Sigmoid colon (tissue), 7 donors: ENCODE measurements at places on chromosomes 6 and 20.
A peak's percentile ranks its signal among the peaks of the same experiment; 100 is the strongest.

- peak; percentile 61 for DNase-seq
These were observed 76.3 kb downstream of the SLC22A23 start for GRCh38 chr6:3380344-3381232.

DNA sequence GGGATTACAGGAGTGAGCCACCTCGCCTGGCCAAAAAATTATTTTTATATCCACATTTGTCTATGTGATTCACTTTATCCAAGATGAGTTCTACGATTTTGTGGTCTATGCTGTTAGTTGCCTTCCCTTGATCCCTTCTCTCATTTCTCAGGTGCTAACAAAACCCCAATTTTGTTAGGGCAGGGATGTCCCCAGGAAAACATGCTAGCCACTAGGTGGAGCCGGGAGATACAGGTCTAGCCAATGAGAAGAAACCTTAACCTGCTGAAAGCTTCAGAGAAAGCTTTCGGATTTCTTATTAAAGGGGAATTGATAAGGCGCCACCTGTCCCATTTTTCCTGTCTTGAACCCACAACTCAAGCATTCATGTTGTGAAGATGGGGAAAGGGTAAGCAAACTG is 167.4 kb upstream of the OLIG3 start:
- no peak for DNase-seq

DNA sequence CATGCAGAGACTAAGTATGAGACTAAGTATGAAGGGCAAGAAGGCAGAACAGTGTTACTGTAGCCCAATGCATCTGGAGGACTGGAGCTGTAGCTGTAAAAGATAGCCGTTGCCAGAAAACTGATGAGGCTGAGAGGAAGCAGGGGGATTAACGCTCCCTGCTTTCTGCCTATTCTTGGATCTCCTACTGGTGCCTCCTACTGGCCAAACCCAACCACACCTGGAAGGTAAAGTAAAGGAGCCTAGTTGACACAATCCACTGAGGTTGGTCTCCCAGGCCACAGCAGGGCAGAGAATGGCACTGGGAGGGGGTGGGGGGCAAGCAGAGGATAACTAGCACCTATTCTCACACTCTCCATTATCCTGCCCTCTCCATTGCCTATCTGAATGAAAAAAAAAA is 105.0 kb upstream of the MRPS10 start:
- DNase-seq, result no peak

DNA sequence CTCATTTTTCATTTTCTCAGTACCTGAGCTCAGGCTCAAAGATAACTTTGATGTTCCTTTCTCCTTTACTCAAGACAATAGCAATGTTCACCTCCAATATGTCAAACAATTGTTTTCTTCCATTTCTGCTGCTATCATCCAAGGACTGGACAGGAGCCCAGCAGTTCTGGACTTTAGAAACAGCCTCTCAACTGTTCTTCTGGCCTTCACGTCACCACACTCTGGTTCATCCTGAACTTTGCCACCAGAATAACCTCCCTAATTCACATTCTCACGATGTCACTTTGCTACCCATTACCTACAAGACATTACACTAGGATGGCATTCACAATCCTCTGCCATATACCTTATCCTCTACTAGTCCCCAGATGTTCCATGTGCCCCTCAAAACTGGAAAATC is 60.6 kb upstream of the PLEKHG1 start:
- no peak for DNase-seq

- DNase-seq, result no peak
These were observed 957.5 kb upstream of the EPHA7 start for GRCh38 chr6:94376876-94377275.

- DNase-seq, result no peak
These were observed 61.2 kb downstream of the SRC start for GRCh38 chr20:37407019-37407566.

GRCh38 chr6:20769631-20770030 is 235.4 kb downstream of the CDKAL1 start:
- DNase-seq, result no peak

GRCh38 chr6:45707176-45707575 is 308.5 kb downstream of the CLIC5 start:
- no peak for DNase-seq

- peak; percentile 88 for DNase-seq
These were observed 20.8 kb downstream of the C20orf203 start for GRCh38 chr20:32652739-32653526.

- DNase-seq, result no peak
These were observed 45.9 kb upstream of the POU5F1 start for GRCh38 chr6:31216208-31216898.

DNA sequence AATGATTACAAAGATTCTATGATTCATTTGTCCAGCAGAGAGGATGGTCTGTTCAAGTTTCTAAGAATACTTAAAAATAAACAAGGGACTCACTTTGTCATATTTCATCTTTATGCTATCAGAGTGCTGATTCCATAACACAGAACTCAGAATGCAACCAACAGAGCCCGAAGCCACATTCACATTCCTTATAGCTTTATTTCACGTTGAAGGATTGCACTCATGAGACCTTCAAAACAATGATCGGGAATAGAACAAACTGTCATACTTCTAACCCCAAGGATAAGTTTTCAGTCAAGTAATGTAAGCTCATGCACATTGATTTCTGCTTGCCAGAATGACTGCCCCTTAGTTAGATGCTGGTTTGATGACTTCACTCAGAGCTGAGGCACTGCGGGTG is 25.2 kb downstream of the FNDC1 start:
- DNase-seq, result no peak

DNA sequence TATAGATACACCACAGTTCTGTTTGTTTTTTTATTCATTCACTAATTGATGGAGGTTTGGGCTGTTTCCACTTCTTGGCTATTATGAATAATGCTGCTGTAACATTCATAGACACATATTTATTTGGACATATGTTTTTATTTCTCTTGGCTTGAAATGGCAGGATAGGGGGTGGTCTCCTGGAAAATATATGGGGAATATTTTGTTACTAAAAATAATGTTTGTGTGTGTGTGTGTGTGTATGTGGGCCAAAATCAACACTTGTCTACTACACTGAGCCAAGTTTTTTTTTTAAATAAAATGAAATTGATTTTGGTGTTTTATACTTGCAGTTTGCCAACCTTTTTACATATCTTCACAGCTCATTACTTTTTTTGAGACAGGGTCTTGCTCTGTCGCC is 264.4 kb upstream of the SULF2 start:
- no peak for DNase-seq

- no peak for DNase-seq
These were observed 271.2 kb upstream of the TAB2 start for GRCh38 chr6:149046164-149046821.

GRCh38 chr6:119147101-119148053 is 68.9 kb upstream of the FAM184A start:
- peak; percentile 74 for DNase-seq

DNA sequence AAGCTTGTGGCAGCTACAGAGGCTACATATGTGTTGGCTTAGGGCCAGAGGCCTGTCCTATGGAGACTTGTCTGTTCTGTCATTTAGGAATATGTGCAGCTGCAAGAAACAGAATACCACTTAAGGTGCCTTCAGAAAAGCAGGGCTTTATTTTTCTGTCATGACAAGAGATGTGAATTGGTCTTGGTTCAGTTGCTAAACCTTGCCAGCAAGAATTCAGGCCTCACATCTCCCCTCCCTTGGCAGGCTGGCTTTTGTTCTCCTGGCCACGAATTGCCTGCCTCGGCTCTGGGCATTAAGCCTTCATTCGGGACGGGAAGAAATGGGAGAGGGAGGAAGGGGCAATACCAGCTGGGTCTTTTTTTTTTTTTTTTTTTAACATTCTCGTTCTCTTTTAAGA is 82.4 kb upstream of the TGM3 start:
- no peak for DNase-seq

DNA sequence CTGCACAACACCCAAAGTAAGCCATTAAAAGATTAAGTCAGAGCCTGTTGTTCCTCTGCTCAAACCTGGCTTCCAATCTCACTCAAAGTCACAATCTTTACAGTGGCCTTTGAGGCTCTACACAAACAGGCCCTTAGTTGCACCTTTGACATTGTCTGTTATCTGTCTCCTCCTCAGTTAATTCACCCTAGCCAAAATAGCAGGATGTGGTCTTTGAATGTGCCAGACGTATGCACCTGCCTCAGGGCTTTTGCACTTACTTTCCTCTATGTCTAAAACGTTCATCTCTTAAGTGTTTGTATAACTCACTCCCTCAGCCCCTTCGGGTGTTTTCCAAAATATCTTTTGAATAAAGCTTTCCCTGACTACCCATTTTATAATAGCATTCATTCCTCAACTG is 107.7 kb downstream of the EYA4 start:
- DNase-seq, result no peak

DNA sequence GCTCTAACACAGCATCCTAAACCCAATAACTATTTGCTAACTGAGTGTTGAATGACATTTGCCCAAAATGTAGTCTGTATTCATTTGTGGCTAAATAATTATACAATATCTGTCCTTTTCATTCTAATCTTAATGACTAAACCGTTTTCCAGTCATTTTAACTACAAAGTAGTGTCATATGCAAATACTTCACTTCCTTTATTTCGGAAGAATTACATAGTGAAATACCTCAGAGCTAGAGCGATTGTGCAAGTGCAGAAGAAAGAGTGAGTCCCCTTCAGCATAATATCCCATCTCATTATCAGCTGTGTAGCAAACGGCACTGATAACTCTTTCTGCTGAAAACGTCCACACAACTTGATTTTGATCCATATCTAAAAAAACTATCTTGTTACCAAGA is 66.2 kb downstream of the ROS1 start:
- DNase-seq, result no peak

DNA sequence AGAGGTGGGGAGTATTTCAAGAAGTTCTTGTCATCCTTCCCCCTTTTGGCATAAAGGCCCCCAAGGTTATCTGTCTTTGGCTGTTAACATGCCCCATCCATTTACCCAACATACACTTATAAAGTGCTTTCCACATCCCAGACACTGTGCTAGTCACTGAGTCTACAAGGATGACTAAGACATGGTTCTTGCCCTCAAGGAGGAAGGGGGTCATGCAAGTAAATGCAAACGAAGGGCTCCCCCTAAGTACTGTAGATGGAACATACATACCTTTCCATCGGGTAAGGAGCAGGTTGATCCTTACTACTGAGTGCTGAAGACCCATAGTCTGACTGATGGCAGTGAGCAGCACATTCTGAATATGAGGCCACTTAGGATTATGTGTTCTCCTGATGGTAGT is 38.3 kb downstream of the HECA start:
- no peak for DNase-seq

GRCh38 chr6:74249658-74250057 is 553.7 kb downstream of the CD109 start:
- no peak for DNase-seq

DNA sequence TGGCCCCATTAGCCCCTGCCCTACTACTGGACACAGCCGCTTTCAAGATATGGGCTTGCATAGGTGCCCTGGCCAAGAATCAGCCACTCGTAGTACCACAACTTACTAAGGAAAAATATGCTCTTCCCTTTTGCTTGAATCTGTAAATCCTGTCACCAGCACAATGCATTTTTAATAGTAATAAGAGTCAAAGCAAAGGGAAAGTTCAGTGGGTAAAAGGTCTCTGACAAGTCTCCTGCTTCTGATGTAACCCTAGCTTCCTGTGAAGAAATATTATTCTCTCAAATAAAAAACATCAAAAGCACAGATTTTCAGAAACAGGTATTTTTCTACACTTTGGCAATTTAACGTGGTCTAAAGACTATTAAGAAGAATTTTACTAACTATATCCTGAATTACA is 373.8 kb downstream of the GJA1 start:
- DNase-seq, result no peak

- DNase-seq, result no peak
These were observed 364 bp downstream of the FRS3 start for GRCh38 chr6:41779336-41779735.

GRCh38 chr6:158703111-158703836 is 53.4 kb downstream of the SYTL3 start:
- DNase-seq, result peak; percentile 54

DNA sequence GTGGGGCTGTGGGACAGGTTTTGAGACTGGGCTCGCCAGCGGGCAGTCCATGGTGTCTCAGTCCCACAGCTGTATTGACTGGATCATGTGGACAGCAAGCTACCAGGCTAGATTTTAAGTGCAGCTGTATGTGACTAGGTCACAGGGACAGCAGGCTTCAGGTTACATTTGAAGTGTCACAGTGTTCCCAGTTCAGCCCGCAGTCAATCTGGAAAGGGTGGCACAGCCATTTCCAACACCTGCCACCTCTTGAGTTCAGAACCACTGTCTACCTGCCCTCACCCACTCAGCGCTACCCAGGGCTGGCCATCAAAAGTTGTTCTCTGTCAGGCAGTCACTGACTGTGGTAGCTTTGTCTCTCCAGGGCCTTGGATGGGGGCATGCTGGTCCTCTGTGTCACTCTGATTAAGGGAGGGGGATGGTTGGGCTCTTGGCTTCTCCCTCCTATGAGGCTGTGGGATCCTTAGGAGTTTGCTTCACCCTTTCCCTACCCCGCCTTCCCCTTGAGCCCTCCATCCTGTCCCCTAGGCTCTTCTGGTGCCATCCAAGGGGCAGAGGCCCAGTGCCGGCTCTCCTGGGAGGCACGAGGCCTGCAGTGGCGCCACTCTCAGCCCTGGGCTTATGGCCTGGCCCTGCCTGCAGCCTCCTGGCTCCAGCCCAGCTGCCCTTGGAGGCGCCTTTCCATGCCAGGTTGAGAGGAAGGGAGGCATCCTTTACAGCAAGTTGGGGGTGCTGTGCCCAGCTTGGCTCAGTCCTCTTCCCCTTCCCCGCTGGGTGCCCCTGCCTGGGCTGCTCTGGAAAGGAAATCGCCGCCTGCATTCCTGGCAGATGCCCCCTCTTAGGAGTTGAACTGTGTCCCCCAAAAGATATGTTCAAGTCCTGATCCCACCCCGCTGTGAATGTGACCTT is 44.9 kb downstream of the PNLDC1 start:
- DNase-seq, result no peak

DNA sequence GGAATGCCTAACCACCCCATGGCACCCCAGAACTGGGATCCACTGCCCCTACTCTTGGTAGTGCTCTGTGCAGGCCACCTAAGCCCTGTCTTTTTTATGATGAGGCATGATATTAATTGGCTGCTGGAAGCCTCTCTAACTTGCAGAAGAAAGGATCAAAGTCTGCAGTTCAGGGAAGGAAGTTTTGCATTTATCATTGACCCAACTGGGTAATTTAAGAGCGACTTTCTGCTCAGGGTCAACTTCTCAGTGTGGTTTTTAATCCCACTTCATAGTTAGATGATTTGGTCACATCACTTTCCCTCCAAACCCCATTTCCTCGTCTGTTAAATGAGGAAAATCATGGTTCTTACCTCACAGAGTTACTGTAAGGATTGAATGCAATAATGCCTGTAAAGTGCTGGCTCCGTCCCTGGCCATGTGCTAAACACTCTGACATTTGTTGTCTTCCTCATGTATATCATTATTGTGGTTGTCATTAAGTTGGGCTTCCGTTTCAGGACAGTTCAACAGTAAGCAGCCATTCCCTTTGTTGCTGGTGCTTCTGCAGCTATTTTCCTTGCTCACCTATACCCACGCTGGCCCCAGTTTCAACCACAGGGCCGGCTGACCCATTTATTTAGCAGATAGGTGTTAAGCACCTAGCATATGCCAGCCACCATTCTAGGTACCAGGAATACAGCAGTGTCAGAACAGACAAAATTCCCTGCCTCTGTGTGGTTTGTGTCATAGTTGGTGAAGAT is 14.2 kb downstream of the E2F3 start:
- DNase-seq, result no peak
